ENCODE measurements at places on chromosomes 4 and X.

- no peak for DNase-seq
Measured at GRCh38 chr4:39032218-39033085, at the start of gene TMEM156. TSS of gene TMEM156 (minus strand) at chr4:39032409. CDS start at chr4:39032313, 96 bp downstream.

GRCh38 chr4:85790582-85790981 lies 315.6 kb downstream of the ARHGAP24 start:
- peak; percentile 92 for DNase-seq

DNA sequence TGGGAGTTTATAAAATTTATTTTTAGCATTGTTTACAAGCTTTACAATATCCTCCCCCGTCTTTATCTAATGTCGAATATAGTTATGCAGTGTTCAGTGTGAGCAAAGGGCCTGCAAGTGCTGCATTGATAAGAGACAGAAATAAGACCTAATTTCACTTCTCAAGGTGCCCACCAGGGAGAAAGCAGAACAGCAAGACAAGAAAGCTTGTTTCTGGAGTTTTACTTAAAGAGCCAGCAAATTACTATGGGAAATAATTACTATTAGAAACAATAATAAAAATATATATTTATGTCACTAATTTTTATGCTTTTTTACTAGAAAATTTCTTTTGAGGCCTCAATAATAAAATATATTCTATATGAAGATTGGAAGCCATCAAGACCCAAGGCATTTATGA lies 2677.7 kb downstream of the ARAP2 start:
- DNase-seq, result no peak

DNA sequence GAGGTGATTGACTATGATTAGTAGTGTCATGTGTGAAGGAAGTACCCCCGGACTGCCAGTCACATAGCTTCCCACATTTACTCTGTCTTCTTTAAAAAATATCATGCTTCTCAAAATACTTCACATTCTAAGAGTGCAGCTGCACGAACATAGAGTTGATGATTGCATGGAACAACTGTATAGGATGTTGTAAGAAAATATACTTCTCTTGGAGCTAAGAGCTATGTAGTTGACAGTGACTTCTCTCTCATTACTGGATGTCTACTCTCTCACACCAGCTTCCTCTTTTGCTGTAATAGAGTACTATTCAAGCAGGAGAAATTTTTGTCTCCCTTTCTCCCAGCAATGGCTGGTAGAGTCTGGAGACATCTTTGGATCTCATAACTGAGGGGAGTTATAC lies 99.4 kb upstream of the PUDP start:
- DNase-seq, result no peak

- DNase-seq, result no peak
Measured at GRCh38 chrX:143429811-143430210, 87.5 kb downstream of the SPANXN3 start.

DNA sequence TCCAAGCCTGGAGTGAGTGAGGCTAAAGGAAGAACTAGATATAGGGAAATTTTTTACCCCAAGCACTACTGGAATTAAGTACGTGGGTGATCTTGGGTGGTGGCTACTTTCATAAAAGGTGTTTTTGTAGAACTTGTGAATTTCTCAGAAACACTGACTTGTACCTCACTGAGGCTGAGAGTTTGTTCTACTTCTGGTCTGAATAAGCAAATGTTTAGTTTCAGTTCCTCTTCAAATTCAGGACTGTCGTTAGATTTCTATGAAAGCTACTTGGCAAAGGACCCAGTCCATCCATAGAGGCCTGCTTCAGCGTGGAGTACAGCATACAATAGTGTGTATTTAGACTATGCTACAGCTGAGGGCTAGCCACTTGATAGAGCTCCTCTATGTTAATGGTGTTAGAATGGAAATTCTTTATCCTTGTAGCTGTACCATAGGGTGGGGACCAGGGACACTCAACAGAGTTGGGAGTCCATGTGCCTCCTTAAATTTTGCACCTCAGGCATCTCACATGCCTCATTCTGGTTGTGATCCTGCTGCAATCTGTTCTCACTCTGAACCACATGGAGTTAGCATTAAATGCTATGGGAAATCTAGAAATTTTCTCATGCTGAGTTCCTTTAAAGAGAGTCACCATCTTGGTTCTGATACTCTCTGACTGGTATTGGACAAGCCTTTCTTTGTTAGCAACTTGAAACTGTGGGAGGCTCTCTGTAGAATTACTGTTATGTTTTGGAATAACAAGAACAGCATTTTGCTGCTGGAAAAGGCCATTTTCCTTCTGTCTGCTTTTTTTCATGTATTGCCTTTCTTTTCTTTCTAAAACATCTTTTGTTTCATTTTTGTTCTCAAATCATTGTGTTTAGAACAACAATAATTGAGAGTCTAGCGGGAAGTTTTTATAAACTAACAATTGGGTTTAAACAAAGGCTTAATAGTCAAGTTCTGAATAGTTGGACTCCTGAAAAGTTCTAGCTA lies 86.8 kb downstream of the PDGFRA start:
- no peak for DNase-seq

- no peak for DNase-seq
Measured at GRCh38 chr4:175273995-175274753, 356.0 kb downstream of the ADAM29 start.

DNA sequence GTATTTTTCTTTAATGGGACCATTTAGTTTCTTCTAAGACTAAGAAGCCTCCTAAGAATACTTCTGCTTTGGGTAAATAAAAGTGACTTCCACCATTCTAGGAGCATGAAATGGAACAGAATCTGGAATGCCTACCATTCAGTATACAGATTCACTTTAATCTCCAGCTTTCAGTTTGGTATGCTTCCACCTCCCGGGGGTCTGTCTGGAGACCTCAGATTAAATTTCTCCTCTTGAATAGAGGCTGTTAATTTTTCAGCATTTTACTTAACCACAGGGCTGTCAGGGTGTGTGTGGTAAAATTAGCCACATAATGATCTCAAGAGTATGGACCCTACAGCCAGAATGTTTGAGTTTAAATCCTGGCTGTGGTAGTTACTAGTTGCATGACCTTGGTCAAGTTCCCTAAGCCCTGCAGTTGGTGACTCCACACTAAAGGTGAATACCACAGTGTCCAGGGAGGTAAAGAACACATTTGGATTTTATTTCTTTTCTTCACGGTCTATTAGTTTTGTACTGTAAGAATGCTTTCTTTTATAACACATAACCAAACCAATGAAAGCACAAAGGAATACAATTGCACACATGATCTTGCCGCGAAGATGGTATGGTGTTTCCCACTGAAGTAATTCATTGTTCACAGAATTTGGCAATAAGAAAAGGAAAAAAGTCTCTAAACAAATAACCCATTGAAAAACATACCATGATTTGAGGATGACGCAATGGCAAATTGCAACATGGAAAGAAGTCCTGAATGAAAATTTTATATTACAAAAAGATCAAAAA lies 37.3 kb upstream of the TRIM2 start:
- DNase-seq, result no peak

- no peak for DNase-seq
Measured at GRCh38 chrX:54695231-54695630, 102.8 kb downstream of the ITIH6 start.

- peak; percentile 75 for DNase-seq
Measured at GRCh38 chr4:147596981-147597380, 20.2 kb upstream of the TMEM184C start.

DNA sequence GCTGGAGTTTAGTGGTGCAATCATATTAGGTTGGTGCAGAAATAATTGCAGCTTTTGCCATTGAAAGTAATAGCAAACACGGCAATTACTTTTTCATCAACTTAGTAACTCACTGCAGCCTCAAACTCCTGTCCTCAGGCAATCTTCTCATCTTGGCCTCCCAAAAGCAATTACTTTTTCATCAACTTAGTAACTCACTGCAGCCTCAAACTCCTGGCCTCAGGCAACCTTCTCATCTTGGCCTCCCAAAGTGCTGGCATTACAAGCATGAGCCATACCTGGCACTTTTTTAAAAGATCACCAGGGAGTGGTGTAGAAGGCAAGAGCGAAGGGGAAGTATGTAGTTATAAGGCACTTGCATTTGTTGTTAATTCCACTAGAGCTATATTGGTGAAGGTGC lies 491.1 kb upstream of the ADGRL3 start:
- no peak for DNase-seq
